ENCODE measurements at places on chromosomes 2 and 18.

DNA sequence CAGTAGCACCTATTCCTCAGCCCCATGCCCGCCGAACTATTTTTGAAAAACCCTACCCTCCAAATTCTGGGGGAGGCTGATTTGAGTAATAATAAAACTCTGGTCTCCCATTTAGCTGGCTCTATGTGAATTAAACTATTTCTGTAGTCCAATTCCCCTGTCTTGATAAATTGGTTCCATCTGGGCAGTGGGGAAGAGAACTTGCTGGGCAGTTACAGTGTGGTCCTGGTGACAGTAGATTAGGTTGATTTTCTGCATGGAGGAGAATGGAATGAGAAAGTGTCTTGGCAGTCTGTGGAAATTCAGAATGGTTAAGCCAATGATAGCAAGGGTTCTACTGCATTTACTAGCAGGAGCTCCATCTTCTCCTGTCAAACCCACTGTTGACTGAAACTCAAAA lies 95.0 kb downstream of the SPP2 start:
- DNase-seq, result no peak

DNA sequence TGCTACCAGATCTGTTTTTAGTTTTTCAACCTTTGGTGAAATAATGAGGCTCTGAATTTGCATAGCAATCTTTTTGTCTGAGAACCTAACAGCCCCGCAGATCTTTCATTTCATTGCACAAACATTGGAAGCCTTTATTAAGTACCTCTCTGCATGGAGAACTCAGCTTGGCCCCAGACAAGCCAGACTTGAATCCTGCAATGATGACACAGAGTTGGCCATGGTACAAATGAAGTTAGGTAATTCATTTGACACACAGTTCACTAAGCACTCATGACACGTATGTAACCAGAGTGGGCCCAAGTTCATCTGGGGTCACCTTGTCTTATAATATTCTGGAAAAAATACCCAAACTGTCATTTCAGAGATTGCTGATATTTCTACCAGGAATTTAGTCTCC lies 439.1 kb upstream of the ID2 start:
- no peak for DNase-seq

GRCh38 chr18:79923896-79924585 lies 27.4 kb downstream of the SLC66A2 start:
- DNase-seq, result no peak

- no peak for DNase-seq
Observed at GRCh38 chr2:65663831-65664407, 231.5 kb upstream of the SPRED2 start.

GRCh38 chr18:35028536-35028935 lies 12.7 kb upstream of the MAPRE2 start:
- no peak for DNase-seq

DNA sequence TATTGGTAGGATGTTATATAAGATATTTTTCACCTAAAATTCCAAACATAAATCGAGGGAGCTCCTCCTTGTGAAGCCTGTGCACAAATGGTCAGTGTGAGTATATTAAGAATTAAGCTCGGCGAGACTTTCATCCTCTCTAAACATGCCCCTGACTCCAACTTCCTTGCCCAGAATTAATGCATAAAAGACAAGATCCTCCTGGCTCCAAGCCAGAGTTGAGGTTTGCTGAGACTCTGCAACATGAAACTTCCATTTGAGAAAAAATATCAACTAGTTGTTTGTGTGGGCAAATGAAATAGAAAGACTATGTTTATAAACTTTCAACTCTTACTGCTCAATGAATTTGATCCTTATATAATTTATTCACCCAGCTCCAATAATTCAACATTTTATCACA lies 68.1 kb downstream of the CCDC178 start:
- no peak for DNase-seq

GRCh38 chr2:235616885-235617284 lies 123.0 kb downstream of the AGAP1 start:
- no peak for DNase-seq

DNA sequence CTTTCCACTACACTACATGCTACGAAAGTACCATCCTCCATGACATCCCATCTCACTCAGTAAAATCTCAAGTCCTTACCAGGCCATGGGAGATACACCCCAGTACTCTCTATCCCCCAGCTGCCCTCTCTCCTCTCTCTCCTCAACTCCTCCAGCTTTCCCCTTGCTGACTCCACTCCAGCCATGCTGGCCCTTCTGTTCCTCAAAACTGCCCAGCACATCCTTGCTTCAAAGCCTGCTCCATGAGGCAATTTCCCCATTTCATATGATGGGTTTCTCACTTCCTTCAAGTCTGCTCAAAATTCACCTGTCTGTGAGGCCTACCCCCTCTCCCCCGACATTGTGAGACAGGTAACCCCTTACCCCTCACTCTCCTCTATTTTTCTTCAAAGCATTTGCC lies 8.6 kb downstream of the CHN1 start:
- DNase-seq, result no peak

DNA sequence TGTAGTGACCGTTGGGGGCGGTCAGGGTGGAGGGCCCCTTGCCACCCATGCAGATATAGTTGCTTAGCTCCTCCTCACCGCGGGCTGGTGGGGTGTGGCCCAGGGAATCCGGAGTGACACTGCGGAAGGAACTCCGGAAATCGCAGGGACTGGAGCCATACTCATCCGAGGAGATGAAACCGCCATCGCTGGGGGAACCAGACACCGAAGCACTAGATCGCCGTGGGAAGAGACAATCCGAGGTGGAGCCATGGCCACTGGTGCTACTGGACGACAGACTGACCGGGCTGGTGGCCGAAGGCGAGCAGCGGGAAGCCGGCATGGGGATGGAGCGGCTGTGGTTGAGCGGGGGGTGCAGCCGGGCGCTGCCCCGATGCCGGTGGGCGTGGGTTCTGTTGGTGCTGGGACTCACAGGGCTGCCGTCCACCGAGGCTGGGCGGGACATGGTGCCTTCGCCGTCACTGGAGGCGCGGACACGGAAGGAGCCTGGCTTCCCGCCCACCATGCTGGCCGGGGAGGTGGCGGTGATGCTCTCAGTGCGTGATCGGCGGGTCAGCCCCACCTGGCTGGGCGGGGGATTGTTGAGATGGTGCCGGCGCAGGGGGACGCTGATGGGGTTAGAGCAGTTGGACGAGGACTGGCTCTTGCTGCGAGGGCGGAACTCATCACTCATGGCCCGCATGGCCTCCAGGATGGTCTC lies 2.2 kb downstream of the IRS1 start:
- DNase-seq, result no peak

DNA sequence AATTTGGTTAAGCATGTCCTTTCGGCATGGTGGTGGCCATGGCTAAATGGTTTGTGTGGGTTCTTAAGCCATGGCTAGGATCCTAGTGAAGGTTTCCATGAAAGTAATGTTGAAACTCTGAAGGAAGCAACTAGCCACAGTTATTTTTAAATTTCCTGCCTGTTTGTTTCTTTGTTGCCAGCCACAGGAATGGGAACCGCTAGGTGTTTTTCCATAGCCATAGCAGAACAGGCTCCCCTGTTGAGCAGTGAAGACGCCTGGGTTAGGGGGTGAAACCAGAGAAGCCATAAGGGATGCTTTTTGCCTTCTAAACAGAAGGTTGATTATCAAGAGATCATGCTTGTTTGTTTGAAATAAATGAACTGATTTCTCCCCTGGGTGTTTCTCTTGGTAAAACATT lies 60.1 kb upstream of the CHMP1B start:
- no peak for DNase-seq

DNA sequence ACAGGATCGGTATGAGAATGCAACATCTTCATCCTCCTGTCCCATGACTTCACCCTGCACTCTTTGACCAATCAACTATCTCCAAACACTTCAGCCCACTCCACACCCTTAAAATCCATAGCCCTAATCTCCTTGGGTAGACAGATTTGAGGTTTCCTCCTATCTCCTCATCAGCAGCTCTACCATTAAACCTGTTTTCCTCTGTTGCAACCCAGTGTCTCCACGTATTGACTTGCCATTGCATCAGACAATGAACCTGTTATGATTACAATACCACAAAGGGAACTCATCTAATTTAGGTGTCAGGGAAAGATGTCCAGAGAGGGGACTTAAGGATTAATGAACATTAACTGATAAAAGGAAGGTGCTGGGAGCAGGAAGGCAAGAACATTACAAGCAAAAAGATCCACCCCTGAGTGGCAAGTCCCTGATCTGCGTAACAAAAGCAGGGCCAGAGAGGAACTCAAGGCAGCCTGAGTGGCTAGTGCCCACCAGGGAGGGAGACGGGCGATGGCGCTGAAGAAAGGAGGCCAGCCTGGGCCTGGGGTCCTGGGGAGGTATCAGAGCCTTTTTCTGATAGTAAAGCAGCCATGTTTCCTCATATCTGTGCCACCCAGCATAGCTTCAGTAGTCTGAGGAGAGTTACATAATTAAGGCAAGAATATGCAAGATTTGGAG lies 44.6 kb downstream of the AKAIN1 start:
- no peak for DNase-seq

DNA sequence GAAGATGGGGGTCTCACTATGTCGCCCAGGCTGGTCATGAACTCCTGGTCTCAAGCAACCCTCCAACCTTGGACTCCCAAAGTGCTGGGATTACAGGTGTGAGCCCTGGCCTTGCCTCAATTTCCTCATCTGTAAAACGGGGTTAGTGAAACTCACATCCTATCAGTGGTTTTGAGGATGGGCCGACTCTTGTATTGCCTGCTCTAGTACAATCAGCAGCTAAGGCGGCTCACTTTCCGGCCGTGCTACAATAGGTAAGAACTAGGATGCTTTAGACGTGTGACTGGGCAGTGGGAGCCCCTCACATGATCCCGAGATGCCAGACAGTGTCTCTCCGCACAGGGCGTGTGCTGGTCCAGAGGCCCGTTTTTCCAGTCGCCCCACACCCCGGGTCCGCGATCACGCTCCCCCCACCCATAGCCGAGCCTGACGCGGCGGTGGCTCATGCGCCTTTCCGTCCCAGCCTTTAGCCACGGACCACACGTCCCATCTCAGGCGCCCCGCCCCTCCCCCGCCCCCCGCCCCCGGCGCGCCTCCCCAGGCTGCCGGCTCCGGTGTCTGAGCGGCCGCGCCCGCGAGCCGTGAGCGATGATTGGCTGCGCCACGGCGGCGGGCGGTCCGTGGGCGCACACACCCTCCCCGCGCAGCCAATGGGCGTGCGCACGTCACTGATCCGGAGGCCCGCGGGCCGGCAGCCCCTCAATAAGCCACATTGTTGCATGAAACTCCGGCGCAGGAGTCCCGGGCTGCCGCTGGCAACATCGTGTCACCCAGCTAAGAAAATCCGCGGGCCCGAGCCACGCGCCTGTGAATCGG lies at the start of gene HK2:
HK2 (plus strand) TSS at position 710 of the 816 bp plus-strand sequence. CDS start 454 bp downstream, outside the sequence.
- peak; percentile 74 for DNase-seq

GRCh38 chr2:109614715-109615636 lies 812 bp downstream of the SOWAHC start:
- DNase-seq, result no peak

DNA sequence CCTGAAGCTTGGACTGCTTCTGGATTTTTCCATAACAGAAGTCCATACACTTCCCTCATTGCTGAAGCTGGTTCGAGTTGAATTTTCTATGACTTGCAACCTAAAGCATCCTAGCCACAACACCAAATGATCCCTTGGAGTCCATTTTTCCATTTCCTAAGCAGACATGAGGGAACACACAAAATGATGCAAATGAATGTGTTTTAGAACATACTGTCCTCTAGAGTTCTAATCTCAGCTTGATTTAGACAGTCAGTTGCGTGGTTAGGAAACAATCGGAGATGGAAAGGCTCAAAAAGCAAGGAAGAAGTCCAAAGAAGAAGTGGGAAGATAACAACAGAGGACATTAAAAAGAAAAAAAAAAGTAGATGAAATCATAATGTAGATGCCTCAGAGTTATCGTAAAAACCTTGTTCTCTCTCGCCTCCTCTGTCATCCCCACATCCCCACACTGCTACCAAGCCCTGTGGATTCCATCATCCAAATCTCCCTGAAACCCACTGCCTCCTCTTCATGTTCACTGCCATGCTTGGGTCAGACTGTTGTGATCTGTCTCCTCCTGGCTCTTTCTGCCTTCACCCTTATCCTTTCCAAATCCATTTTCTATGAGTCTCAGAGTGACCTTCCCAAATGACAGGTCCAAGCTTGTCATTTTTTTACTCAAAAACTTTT lies 58.4 kb downstream of the TMEM247 start:
- DNase-seq, result no peak

GRCh38 chr18:10736984-10737383 lies 211.2 kb downstream of the NAPG start:
- DNase-seq, result no peak

GRCh38 chr18:80037869-80038630 lies 3.8 kb downstream of the RBFA start:
- DNase-seq, result no peak

GRCh38 chr2:55084641-55085040 lies 34.4 kb upstream of the RTN4 start:
- no peak for DNase-seq

GRCh38 chr2:167869200-167869599 lies 378.2 kb downstream of the STK39 start:
- no peak for DNase-seq

DNA sequence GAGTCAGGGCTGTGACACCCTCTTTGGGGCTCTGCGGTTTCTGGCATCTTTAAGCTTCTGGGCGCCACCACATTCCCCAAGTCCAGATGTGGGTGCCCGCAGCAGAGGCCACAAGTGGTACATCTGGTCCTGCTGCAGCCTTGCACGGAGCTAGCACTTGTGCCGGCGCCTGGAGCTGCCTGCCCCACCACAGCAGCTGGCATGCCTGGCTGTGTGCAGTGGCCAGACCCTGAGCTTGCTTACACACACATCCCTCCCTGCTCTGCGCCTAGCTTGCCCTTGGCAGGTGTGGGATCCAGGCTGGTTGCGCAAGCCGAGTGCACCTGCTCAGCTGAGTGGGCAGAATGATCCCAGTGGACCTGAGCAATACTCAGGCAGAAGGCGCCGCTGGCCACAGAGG lies 27.3 kb downstream of the SLC4A10 start:
- DNase-seq, result no peak

- DNase-seq, result no peak
Observed at GRCh38 chr18:39602131-39602530, 2036.5 kb upstream of the CELF4 start.

- DNase-seq, result no peak
Observed at GRCh38 chr18:47490882-47491281, 239.4 kb upstream of the SKOR2 start.

- no peak for DNase-seq
Observed at GRCh38 chr2:57542081-57542480, 504.5 kb upstream of the VRK2 start.

DNA sequence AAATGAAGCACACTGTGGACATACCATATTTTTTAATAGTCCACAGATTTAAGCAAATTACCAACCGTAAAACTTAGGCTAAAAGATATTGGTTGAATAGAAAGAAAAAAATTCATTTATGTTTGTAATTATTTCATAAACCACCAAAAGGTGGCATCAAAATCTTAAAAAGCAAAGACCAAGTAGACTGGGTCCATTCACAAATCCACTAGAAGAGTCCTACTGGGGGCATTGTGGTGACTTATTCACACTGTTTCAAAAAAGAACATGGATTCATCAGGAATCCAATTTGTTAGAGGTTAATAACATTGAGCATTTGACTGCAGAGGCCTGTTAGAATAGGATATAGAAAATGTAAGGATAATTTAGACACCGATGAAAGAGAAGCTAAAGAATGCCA lies 194.9 kb upstream of the KYNU start:
- DNase-seq, result no peak

GRCh38 chr2:94994063-94994913 lies 31.2 kb upstream of the MAL start:
- DNase-seq, result no peak

- DNase-seq, result no peak
Observed at GRCh38 chr2:113240915-113241911, 37.5 kb downstream of the PAX8 start.

- no peak for DNase-seq
Observed at GRCh38 chr2:128438586-128438985, 119.9 kb upstream of the HS6ST1 start.
